HS-5 (cell line): ENCODE measurements at places on chromosomes 11 and 22.

GRCh38 chr11:48307760-48308386, 1.9 kb downstream of the OR4S1 start:
- DNase-seq: no peak

DNA sequence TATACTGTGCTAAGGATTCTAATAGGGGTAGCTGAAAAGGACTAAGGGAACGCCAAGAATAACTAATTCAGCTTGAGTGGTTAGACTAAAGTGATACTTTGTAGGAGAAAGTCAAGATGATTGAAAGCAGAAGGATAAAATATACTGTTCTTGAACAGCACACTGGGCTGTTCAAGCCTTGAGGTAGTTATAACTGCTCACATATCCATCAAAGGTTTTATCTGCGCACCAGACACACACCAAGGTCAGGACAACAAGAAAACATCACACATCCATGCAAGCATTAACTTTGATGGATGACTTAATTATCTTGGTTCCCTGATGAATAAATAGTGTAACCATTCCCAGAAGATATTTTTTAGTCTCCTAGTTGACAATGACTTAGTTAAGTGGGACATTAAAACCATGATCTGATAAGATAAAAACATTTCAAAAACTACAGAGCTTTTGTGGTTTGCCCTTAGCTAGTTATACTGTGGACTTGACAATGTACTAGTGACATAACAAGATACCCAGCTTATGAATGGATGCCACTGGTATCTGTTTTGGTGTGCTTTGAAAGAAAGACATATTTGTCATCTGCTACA, 728.9 kb downstream of the JRKL start:
- DNase-seq: no peak

DNA sequence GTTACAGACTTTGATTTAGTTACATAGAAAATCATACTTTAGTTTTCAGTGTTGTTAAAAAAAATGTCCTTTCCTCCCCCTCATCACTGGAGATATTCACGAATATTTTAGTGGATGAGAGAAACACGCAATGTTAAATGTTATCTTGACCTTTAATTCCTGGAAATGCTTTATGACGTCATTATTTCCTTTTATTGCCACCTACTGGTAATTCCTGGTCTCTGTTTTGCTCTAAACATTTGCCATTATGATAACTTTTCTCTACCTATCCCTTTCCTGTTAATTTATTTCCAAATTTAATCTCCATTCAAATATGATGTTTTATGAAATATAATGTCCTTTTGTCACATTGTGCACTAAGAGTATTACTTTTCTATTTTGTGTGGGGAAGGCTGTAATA, 770.6 kb downstream of the FAM181B start:
- DNase-seq: peak; percentile 16

GRCh38 chr11:26063915-26064314, 268.0 kb upstream of the ANO3 start:
- no peak for DNase-seq

DNA sequence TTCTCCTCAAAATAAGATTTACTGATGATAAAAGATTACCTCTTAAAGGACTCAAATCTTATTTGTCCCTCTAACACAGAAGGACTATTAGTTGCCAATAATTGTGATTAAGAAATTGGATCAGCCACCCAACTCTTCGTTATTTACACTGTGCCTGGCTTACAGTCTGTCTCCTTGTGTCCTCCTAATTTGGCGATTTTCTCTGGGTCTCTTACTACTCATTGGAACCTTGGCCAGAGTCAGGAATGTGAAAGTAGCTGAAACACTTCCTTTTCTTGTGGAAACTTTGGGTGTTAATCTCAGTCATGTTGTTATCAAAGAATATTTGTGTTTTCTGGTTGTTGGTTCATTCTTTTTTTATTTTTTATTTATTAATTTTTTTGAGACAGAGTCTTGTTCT, 83.2 kb downstream of the TEAD1 start:
- no peak for DNase-seq
